ELF-1 (cell line): ENCODE measurements at places on chromosomes 6 and 20.

DNA sequence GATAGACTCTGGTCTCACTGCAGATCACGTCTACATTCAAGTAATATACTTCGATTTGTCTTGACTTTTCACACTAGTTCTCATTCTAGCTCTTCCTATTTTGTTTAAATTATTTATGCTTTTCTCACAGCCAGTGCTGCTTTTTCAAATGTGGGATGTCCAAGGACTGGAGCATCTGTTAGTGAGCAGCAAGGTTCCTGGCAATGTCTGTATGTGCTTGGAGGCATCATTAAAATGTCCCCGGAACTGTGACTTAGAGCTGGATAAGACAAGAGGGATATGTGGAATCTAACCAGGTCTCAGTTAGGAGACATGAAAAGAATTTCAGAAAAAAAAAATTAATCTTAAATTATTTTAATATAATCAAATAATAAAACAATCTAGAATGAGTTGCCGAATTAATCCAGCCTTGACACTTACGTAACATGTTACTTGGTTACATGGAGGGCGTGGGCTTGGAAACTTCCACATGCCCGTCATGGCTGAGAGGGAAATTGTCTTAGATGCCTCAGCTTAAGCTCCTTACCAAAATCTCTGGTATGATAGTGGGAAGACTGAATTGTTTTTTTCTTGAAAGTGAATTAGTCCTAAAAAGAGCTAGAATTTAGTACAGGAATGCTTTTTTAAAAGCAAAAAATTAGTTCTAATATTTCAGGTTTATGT lies 21.4 kb upstream of the CARMIL1 start:
- DNase-seq, result no peak

DNA sequence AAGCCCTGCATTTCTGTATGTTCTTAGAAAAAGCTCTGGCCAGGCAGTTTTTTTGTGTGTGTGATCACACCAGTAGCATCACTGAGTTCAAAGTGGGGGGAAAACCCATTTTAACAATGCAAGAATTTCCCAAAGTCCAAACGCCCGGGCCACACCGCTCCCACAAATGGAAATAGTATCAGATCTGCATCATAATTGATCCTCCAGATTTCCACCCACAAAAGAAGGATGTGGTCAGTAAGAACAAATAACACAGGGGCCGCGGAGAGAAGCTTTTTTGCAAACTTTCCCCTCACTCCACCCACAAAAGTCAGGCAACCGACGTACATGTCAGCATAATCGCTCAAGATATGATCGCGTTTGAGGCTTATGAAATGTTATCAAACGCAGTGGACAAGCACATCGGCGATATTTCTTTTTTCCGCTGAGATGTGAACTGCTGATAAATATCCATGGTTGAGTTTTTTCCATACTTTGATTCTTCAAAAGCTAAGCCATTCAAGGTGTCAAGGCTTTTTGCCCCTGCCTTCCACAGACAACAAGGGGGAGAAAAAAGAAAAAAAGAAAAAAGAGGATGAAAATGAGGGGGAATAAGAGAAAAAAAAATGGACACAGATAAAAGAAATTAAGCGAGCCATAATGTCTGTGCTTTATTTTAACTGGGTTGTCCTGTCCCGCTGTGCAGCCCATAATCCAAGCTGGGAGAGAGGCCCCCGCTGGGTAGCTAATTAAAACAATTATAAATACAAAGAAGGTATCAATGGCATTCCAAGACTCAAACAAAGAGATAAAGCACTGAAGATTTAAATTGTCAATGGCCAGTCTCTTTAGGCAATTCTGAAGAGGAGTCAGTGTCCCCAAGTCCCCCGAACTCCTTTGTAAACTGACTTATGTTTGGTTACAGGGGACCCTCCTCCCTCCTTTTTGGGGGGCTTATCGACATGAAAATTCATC lies 143.5 kb downstream of the ZFP64 start:
- DNase-seq, result peak; percentile 74

GRCh38 chr6:25959890-25960536 lies 2.6 kb upstream of the TRIM38 start:
- no peak for DNase-seq

- DNase-seq, result no peak
Observed at GRCh38 chr20:4866429-4866828, 134.9 kb downstream of the SLC23A2 start.

- DNase-seq, result no peak
Observed at GRCh38 chr6:9335431-9335830, 900.1 kb upstream of the SLC35B3 start.

- no peak for DNase-seq
Observed at GRCh38 chr6:120569714-120570113, 764.6 kb downstream of the TBC1D32 start.

DNA sequence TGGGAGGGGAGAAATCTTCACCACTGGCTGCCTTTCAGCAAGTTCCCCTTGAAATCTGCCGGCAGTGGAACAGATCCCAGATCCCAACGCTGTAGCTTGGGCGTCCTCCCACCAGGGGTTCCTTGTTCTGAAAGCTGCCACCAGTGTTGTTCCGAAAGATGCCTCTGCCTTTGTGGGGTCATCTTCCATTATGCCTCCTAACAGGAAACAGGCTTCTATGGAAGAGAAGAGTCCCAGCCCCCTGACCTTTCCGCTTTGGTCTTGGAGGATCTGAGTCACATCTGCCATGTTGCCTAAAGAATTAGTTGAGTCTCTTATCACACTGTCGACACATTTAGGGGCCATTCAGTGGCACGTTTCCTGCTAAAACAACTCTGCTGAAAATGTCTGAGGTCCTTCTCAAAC lies 57.5 kb upstream of the NFATC2 start:
- DNase-seq, result no peak

DNA sequence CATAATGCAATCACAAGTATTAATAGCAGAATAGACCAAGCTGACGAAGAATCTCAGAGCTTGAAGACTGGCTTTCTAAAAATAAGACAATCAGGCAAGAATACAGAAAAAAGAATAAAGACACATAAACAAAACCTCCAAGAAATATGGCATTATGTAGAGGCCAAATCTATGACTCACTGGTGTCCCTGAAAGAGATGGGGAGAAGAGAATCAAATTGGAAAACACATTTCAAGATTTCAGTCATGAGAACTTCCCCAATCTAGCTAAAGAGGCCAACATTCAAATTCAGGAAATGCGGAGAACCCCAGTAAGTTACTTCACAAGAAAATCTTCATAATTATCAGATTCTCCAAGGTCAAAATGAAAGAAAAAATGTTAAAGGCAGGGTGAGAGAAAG lies 69.0 kb upstream of the PDE7B start:
- no peak for DNase-seq

DNA sequence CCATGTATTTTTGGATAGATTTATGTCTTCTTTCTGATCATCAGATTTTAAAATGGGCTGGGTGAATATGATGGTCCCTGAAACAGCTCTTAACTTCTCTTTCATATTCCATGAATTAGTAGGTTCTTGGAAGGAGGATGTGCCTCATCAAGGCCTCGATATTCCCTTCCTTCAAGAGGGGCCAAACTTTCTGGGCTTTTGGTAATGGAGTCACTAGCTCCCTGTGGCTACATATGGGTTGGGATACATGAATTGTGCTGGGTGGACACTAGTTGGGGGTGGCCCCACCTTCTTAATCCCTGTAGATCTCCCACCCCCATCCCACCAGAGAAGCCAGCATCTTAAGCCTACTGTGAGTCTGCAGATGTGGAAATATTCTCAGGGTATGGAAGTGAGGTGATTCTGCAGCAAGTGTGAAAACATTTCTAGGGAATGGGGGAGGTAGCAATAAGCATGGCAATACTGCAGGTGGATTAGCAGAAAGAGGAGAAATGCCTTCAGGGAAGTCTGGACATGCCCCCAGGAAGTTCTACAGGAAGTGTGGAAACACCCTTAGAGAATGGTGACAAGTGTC lies 2.2 kb downstream of the TP53INP2 start:
- DNase-seq, result no peak

- peak; percentile 81 for DNase-seq
Observed at GRCh38 chr20:57388953-57389694, 2.1 kb upstream of the RBM38 start.

DNA sequence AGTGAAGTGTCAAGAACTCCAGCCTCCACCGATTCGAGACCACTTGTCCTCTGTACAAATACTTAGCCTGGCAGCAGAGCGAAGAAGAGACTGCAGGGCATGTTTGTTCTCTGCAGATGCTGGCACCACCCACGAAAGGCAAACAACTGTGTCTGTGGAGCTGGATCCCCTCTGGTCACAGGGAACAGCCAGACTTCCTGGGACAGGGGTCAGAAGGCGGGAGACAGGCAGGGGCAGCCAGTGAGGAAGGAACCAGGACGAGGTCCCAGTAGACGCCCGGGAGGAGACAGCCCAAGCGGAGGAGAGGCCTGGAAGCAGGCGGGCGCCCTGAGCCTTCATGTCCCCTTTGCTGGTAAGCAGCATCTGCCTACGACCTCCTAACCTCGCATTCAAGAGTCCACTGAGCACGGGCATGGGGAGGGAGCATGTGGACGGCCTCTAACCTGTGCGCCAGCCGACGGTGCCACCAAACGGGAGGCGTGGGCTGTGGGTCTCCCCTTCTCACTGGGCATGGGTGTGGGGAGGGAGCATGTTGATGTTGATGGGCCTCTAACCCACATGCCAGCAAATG lies 265.5 kb downstream of the DLL1 start:
- no peak for DNase-seq

GRCh38 chr6:107657755-107658461 lies 166.2 kb downstream of the SCML4 start:
- DNase-seq, result peak; percentile 63

GRCh38 chr6:78505178-78505577 lies 362.2 kb upstream of the IRAK1BP1 start:
- DNase-seq, result no peak

- no peak for DNase-seq
Observed at GRCh38 chr6:50610562-50610961, 102.8 kb upstream of the TFAP2D start.

- DNase-seq, result no peak
Observed at GRCh38 chr20:24273251-24273650, 196.2 kb upstream of the SYNDIG1 start.

DNA sequence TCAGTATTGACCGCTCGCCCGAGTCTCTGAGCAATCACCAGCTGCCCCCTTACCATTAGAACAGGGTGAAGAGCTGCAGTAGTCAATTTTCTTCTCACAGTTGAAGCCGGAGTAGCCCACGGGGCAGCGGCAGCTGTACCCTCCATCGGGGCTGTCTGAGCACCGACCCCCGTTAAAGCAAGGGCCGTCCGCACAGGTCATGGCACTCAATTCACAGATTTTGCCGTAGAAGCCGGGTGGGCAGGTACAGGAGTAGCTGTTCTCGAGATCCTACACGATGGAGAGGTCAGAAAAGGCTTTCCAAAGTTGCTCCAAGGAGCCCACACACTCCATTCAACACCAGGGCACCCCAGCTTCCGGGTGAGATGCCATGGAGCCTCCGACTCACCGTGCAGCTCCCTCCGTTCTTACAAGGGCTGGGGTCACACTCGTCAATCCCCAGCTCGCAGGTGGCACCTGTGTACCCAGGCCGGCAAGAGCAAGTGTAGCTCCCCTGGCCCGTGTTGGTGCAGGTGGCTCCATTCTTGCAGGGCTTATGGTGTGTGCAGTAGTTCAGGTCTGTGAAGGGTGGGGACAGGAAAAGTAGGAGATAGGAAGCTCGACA lies 5.9 kb downstream of the DLL1 start:
- no peak for DNase-seq

DNA sequence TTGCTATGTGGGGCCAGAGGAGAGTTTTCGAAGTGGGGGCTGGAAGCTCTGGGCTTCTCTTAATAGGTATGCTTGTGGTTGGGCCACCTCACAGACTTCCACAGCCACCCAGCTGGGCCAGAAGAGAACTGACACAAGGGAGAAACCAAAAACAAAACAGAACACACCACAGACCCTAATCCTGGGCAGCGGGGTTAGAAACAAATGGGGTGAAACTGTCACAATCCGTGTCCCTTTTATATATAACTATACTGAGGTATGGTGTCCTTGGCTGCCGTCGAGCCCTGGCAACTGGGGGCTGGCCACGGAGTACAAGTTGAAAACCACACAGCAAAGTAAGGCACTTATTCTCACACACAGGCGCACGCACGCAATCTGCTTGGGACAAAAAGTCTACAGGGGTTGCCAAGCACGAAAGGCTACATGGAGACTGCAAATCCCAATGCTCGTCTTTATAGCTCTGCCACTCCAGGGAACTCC lies 78.3 kb downstream of the TRAM2 start:
- no peak for DNase-seq

- DNase-seq, result no peak
Observed at GRCh38 chr6:82704045-82704444, 340.4 kb downstream of the TPBG start.

DNA sequence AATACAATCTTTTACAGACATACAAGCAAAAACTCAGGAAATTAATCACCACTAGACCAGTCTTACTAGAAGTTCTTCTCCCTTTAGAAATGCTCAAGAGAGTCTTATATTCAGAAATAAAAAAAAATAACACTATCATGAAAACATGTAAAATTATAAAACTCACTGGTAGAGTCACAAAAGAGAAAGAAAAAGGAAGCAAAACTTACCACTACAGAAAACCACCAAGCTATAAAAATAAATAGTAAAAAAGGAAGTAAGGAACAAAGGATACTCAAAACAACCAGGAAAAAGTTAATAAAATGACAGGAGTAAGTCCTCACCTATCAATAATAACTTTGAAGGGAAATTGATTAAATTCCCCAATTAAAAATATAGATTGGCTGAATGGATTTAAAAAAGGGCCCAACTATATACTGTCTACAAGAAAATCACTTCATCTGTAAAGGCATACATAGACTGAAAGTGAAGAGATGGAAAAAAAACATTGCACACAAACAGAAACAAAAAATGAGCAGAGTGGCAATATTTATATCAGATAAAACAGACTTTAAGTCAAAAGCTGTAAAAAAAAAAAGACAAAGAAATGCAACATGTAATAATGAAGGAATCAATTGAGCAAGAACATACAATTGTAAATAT lies 489.5 kb downstream of the KIF16B start:
- no peak for DNase-seq

GRCh38 chr6:110693296-110693695 lies 122.0 kb downstream of the CDK19 start:
- DNase-seq, result peak; percentile 88

DNA sequence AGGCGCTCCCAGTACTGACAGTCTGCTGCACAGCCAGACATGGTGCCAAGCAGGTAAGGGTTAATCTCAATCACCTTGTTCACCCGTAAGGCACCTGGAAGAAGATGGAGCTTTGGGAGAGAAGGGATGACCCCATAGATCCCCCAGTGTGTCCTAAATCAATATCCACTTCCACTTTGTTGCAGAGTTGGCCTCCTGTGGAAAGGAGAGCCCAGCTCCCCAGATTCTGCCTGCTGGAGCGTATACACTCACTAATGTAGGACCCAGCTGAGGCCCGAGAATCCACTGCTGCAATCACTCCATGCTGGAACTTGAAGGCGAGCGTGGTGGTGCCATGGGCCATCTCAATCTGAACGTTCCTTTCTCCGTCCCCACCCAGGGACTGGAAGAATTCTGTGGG lies 1.2 kb downstream of the PSMB8 start:
- DNase-seq, result no peak

- peak; percentile 39 for DNase-seq
Observed at GRCh38 chr6:41939848-41940758, 1.5 kb downstream of the CCND3 start.
